ENCODE measurements at places on chromosomes 12 and 14.
A peak's percentile ranks its signal among the peaks of the same experiment; 100 is the strongest.

DNA sequence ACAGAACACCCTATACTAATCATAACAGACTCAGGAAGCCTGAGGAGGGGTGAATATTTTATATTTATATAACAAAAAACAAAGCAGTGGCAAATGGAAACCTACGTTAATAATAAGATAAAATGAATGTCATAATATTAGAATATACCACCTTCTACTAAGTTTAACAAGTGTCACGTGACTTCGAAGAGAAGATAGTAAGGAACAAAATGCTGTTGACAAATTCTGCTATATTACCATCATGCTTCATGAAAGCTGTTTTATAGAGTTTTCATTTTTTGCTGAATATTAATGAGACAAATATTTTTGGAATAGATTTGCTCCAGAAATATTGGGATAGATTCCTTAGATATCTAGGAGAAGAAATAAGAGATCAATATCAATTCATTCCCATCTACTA, 450.6 kb upstream of the DCN start:
- no peak for DNase-seq

DNA sequence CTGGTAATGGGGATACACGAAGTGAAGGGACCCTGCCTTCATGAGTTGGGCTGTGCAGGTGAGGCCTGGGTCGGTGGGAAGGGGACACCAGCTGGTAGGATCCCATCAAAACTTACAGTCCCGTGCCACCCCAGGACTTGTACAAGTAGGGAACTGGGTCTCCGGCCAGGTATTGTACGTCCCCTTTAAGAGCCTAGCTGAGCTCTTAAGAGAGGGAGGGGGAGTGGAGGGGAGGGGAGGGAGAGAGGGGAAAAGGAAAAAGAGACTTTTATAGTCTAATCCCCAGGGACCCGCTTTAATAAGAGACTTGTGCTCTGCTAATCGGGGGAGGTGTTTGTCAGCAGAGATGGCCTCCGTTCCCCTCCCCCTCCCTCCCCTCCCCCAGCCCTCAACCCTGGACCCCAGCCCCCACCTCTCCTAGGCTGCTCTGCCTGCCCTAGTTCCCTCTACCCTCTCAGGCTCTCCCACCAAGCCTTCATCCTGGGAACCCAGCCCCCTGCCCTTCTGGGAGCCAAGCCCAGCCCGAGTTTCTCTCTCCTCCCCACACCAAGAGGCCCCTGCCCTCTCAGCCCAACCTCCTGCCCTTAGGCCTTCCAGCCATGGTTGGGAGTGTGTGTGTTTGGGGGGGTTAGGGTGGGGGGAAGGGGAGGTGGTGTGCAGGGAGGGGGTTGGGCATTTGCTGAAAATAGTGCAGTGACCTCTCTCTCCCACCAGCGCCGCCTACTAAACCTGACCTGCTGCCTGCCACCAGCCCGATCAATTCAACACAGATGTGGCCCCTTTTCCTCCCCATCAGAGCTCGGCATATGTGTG, 2.6 kb downstream of the GDF11 start:
- no peak for DNase-seq

DNA sequence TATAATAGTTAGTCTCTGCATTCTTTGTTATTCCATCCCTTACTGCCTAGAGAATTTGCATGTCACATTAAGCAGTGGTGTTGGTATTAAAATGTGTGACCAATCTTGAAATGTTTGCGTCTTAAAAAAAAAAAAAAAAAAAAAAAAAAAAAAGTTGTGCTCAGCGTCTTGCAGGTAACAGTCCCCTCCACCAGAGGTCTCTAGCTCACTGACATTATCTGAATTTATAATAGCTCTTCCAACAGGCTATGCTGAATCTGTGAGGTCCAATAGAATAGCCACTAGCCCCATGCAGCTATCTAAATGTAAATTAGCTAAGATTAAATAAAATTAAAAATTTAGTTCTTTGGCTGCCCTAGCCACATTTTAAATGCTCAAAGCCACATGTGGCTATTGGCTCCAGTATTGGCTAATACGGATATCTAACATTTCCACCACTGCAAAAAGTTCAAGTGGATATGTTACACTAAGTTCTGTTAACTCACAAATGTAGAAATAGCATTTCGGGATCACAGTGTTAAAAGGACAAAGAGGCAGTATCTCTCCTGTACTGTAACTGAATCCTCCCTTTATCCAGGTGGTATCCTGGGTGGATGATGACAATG, 28.7 kb downstream of the NKX2-8 start:
- DNase-seq = no peak

- DNase-seq = no peak
Observed at GRCh38 chr14:61467296-61467695, 145.9 kb downstream of the PRKCH start.

GRCh38 chr12:57110104-57111030, 795 bp downstream of the STAT6 start:
- peak; percentile 64 for DNase-seq

GRCh38 chr14:26549571-26549970, 48.3 kb downstream of the NOVA1 start:
- DNase-seq = no peak

DNA sequence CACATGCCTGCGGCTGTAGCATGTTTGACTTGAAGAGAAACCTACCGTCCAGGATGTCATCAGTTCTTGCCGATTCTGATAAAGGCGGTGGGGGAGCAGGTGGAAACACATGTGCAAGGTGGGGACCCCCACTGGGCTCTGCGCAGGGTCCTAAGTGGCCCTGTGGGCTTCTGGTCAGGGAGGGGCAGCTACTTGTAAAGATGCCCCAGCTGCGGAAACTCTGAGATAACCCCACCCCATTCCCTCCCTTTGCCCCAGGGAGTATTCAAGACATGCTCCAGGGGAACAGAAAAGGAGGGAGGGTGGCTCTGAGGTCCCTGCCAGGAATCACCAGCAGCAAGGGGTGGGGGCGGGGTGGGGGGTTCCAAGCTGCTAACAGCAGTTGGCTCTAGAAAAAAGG, 67.6 kb downstream of the PIWIL1 start:
- no peak for DNase-seq

DNA sequence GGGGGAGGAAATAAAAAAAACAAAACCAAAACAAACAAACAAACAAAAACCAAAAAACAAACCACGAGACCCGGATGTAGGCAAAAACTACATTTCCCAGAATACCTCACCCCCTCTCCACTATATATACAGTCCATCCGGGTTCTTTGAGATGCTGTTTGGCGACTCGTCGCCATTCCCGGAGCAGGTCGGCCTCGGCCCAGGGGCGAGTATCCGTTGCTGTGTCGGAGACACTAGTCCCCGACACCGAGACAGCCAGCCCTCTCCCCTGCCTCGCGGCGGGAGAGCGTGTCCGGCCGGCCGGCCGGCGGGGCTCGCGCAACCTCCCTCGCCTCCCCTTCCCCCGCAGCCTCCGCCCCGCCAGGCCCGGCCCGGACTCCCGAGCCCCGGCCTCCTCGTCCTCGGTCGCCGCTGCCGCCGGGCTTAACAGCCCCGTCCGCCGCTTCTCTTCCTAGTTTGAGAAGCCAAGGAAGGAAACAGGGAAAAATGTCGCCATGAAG, at the start of gene RNF10:
RNF10 (plus strand) TSS at position 154 of the 500 bp plus-strand sequence. CDS start 456 bp downstream, outside the sequence.
- peak; percentile 57 for DNase-seq

GRCh38 chr12:7495136-7495535, 8.4 kb downstream of the CD163 start:
- DNase-seq = no peak

DNA sequence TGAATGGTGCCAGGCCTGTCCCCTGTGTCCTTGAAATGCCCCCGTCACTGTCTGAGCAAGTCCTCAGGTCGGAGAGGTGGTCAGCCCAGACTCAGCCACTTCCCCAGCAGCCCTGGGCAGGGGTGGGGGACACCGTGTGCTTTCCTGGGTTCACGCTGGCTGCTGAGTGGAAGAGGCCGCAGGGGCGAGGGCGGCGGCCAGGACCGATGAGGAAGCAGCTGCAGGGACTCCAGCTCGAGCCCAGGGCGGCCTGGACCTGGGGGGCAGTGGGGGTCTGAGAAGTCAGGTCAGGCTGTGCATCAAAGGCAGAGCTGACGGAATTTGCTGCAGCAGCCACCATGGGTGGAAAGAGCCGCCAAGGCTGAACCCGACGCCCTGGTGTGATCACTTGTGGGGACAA, 28.4 kb downstream of the NOC4L start:
- DNase-seq = no peak

GRCh38 chr12:56723889-56724700, 1.0 kb downstream of the NACA start:
- DNase-seq = no peak

DNA sequence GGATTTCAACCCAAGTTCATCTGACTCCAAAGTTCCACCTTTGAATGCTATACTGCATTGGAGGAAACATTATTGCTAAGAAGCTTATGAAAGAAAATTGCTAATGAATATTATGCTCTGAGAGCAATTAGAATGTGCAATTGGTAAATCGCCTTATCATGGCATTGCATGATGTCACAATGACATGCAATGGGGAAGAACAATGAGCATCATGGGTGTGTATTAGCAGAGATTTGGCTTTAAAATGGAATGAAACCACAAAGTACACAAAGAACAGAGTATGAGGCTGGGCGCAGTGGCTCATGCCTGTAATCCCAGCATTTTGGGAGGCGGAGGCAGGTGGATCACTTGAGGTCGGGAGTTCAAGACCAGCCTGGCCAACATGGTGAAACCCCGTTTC, 34.7 kb downstream of the FOS start:
- no peak for DNase-seq

DNA sequence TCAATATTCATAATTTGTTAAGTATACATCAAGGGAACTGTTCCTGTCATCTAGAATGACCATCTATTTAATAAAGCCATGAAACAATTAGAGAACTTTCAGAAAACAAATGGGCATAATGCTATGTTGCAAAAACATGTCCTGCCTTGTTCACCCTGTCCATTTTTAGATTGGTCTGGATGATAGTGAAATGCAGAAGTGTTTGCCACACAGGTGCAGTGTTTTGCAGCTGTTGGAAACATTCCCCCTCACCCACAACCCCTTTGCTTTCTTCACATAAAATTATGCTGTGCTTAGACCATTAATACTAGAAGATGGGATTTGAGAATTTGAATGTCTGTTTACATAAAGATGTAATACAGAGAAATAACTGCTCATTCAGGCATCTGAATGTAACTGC, 36.5 kb downstream of the LEMD3 start:
- DNase-seq = no peak

GRCh38 chr12:67593461-67594330, 54.8 kb upstream of the DYRK2 start:
- DNase-seq = no peak

DNA sequence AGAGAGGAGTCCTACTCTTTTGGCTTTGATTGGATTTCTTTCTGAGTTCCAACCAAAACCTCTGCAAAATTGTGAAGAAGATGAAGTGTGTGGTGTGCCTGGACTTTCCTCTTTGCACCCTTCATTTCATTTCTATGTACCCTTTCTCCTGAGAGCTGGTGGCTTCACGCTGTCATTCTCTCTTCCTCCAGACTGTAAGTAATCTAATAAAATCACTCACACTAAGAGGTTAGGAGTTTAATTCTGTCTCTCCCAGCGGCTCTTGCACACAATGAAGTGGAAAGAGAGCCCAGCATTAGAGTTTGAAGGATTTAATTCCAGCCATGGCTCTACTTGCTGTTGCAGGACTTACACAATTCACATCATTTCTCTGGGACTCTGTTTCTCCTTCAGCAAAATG, 37.8 kb upstream of the CRADD start:
- no peak for DNase-seq

GRCh38 chr14:104135904-104136471, 2.4 kb upstream of the KIF26A start:
- no peak for DNase-seq

- DNase-seq = no peak
Observed at GRCh38 chr12:52193991-52194390, 2.2 kb upstream of the KRT80 start.

GRCh38 chr12:10409392-10409791, at the start of gene KLRC4:
Gene KLRC4 (minus strand): TSS chr12:10409757. CDS start chr12:10409575, 182 bp downstream.
- no peak for DNase-seq

GRCh38 chr12:84397263-84397662, 515.3 kb downstream of the SLC6A15 start:
- DNase-seq = no peak

GRCh38 chr12:112823582-112824149, 32.1 kb downstream of the RPH3A start:
- no peak for DNase-seq

DNA sequence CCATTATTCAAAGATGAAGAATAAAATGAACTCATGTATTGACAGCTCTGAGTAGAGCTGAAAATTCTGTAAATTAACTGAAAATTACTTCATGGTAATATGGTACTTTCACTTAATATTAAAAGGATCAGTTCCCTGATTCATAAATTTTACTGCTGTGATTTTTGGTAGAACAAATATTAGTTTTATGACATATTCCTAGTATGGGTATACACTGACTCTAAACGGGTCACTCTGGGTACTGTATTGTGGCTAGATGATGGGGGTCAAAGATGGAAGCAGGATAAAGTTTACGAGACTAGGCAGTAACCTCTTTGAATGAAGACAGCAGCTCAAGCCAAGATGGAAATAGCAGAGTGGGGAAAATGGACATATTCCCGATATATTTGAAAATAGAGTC, 135.5 kb downstream of the NUAK1 start:
- DNase-seq = no peak

DNA sequence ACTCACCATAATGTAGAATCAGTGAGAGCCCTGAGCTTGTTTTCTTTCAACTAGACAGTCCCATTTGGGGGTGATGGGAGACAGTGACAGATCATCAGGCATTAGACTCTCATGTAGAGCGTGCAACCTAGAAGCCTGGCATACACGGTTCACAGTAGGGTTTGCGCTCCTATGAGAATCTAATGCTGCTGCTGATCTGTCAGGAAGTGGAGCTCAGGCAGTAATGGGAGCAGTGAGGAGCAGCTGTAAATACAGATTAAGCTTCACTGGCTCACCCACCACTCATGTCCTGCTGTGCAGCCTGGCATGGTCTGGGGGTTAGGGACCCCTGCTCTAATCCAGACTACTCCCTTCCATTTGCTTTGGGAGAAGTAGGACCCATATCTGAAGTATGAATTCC, 55.6 kb downstream of the FNTB start:
- no peak for DNase-seq

- no peak for DNase-seq
Observed at GRCh38 chr14:48874711-48875110, 711.5 kb downstream of the RPS29 start.

- no peak for DNase-seq
Observed at GRCh38 chr12:74317078-74317601, 220.5 kb upstream of the ATXN7L3B start.

DNA sequence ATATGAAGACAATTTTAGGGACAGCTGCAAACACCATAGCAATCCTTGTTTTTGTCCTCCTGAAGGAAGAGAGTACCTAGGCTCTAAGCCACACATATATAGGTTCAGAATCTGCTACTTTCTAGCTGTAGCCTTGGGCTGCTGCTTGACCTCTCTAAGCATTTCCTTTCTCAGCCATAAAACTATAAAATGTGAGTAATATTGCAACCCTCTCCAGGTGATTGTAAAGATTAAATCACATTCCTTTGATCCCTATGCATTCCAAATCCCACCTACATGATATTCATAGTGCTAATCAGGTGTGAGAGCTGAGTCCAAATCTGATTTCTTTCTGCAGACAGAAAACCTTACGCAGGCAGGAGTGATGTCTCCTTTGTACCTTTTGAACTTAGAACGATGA, 913.5 kb downstream of the VRK1 start:
- no peak for DNase-seq

- no peak for DNase-seq
Observed at GRCh38 chr14:104774453-104775072, 21.0 kb downstream of the AKT1 start.

All from activated T-helper 9 cell treated with anti-CD3 and anti-CD28 coated beads, Interleukin-2, amount 50 U/mL, for 16 hours (primary cell).